Activated B cell treated with CpG ODN at 0.5 μM for 24 hours (primary cell): ENCODE measurements at places on chromosomes 16 and 17. TPM values are rescaled to one million over a fixed set of nuclear protein-coding genes. Genes with fewer than 3 reads are reported as not detected.
A peak's percentile ranks its signal among the peaks of the same experiment; 100 is the strongest.

CTRB2 gene
- not detected in 2 replicates for total RNA-seq

USP43 gene
- 0.12 and 0.29 TPM in 2 replicates for total RNA-seq

DNA sequence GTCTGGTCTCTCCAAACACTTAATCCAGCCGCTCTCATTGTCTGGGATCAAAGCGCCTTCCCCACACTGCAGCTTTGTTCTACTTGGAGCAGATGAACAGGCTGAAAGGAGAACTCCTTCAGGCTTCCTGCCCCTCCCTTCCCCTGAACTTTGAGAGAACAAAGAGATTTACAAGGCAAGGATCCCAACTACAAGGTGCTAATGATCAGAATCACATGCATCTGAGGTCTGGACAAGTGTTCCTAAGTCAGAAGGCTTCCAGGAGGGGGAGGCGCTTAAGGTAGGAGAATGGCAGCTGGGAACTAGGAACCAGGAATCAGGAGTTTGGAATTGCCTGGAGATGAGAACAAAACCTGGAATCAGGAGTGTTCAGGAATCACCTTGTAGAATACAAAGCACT is 606.3 kb upstream of the CDH11 start:
- DNase-seq, result no peak

HSBP1 gene
- total RNA-seq, result 49.8 and 54.0 TPM in 2 replicates

DNA sequence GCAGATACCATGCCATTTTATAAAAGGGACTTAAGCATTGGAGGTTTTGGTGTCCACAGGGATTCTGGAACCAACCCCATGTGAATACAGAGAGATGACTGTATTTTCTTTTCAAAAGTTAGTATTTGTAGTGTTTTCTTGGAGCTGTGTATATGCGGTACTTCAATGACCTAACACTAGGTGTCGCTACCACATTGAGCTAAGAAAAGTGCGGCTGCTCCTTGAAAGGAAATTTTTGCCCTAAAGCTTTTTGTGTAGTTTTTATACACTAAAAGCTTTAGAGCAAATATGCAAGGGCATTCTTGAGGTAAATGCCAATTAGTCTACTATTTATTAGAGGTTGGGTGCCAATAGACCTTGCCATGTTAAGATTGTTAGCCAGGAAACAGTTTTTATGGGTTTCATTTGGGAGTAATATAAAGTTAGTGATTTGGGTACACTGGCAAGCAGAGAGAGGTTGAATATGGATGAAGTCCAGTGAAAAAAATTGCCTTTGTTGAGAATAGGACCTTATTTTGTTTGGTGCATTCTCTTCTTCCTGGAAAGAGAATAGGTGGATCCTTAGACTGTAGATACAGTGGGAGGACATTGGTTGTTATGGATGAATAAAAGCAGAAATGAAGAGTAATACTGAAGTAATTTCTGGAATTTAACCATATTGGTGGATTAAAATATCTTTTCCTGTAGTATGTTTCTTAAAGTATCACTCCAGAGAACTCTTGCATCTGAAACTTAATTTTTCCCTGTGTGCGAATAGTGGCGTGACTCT is 43.3 kb downstream of the BCAS3 start:
- no peak for DNase-seq

- DNase-seq, result no peak
Measured at GRCh38 chr16:4316864-4317531, 1.1 kb downstream of the GLIS2 start.

USP31 gene
- total RNA-seq, result 3.6 and 4.6 TPM in 2 replicates

DNA sequence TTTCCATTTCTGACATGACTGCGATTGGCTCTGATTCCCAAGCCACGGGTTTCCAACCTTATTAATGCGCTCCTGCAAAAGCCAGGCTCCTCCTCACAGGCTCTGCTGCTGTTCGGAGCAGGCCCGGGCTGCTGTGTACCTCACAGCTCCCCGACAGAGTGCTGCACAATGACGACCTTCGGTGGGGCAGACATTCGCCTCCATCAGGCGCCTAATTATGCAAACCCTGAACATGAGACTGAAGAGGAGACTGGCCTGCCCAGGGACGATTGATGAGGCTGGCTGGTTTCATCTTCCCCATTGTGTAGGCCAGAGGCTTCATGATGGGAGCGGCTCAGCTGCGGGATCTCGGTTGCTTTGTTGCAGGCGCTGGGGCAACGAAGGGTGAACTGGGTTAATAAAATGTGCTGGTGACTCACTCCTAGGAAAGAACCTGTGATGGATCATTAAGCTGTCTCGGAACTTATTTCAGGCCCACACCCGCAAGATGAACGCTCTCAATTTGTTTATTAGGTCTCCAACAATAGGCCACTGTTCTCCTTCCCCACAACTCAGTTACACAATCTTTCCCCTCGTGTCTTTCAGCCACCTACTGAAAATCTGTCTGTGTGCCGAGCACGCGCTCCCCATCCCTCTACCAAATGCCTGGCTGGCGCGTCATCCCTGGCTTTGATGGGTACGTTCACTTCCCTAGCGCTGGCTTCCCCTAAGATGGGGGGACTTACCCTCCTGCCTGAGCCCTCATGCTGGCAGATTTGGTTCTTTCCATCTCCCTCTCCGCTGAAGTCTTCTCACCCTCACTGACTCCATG is 27.2 kb upstream of the TOB1 start:
- no peak for DNase-seq

GRCh38 chr17:14959106-14959648 is 305.9 kb downstream of the PMP22 start:
- no peak for DNase-seq

GRCh38 chr17:59427425-59427921 is 96.0 kb downstream of the YPEL2 start:
- DNase-seq, result no peak

GRIN2A gene
- 0.76 and 1.5 TPM in 2 replicates for total RNA-seq

CLEC16A gene
- 53.4 and 57.6 TPM in 2 replicates for total RNA-seq

GRCh38 chr17:50139950-50140885 is 10.3 kb upstream of the SAMD14 start:
- peak; percentile 76 for DNase-seq

DNA sequence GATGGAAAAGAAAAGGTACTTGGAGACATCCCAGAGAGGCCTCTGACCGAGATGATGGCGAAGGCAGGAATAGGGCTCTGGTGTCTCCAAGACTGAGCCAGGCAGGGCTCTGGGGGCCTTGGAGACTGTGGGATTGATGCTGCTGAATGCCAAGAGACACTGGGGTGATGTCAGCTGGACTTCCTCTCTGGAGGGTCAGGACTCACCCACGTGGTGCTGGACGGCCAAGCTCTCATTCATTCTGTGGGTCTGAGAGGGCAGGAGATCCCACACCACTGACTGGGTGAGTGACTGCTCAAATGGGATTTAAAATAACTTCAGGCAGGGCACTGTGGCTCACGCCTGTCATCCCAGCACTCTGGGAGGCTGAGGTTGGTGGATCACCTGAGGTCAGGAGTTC is 64.8 kb downstream of the NT5M start:
- DNase-seq, result no peak

TP53TG3 gene
- total RNA-seq, result not detected in 2 replicates

TBC1D3K gene
- not detected in 2 replicates for total RNA-seq

- no peak for DNase-seq
Measured at GRCh38 chr16:81212830-81213465, 25.5 kb upstream of the BCO1 start.

- no peak for DNase-seq
Measured at GRCh38 chr17:51828901-51829300, 329.6 kb downstream of the CA10 start.

ZNF267 gene
- total RNA-seq, result 93.5 and 99.0 TPM in 2 replicates

POLDIP2 gene
- 60.5 and 65.2 TPM in 2 replicates for total RNA-seq

- no peak for DNase-seq
Measured at GRCh38 chr16:89040391-89040790, 53.3 kb upstream of the ACSF3 start.

DNA sequence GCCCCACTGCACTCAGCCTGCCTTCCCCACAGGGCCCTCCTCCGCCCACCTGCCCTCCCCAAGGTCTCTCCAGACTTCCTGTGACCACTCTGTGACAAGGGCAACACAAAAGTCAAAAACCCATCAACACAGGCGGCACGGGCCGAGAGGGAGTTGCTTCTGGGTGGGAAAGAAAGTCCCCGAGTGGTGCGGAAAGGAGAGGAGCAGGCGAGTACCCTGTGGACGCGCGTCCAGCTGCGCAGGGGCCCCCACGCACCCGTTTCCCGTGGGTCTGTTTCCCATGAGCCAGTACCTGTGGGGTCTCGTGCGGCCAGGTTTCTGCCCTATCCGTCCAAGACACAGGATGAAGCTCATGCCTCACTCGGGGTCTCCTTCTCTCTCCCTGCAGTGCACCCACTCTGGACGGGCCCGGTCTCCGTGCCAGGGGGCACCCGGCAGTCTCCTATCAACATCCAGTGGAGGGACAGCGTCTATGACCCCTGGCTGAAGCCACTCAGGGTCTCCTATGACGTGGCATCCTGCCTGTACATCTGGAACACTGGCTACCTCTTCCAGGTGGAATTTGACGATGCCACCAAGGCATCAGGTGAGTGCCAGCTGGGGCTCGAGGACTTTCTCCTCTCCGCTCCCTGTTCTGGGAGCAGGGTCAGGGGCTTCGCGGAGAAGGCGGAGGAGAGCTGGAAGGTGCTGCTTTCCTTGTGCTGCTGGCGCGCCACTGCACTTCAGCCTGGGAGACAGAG is 12.2 kb downstream of the CD2BP2 start:
- no peak for DNase-seq

DNA sequence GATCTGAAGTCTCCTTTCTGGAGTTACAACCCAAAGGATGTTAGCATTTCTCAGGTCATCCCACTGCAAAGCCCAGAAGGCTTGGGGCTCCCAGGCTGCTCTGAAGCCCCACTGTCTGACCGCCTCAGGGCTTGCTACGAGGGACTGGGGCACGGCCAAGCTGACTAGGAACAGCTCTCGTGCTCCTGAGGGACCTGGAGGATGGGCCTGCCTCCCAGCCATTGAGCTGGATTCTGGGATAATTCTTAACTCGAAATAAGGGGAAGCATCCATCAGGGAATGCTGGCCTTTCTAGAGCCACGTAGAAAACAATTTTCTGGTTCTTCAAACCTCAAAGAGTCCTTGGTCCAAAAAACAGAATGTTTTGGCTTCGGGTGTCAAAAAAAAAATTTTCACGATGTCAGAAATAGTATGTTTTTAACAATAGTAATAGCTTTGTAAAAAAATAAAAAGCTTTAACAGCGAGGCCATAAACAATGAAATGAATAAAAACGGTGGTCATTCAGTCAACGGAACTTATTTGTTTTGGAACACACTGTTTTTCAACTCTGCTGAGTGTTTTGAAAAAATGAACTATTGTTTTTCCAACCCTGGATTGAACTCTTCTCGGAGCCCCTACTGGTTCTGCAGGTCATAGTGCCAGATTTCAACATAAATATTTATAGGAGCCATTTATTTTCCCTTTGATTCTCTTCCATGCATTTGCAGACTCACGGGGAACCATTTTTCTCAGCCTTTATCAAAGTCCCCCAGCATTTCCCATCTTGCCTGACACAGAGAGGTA is 16.4 kb upstream of the HERPUD1 start:
- no peak for DNase-seq

CRYBA1 gene
- not detected in 2 replicates for total RNA-seq

DNA sequence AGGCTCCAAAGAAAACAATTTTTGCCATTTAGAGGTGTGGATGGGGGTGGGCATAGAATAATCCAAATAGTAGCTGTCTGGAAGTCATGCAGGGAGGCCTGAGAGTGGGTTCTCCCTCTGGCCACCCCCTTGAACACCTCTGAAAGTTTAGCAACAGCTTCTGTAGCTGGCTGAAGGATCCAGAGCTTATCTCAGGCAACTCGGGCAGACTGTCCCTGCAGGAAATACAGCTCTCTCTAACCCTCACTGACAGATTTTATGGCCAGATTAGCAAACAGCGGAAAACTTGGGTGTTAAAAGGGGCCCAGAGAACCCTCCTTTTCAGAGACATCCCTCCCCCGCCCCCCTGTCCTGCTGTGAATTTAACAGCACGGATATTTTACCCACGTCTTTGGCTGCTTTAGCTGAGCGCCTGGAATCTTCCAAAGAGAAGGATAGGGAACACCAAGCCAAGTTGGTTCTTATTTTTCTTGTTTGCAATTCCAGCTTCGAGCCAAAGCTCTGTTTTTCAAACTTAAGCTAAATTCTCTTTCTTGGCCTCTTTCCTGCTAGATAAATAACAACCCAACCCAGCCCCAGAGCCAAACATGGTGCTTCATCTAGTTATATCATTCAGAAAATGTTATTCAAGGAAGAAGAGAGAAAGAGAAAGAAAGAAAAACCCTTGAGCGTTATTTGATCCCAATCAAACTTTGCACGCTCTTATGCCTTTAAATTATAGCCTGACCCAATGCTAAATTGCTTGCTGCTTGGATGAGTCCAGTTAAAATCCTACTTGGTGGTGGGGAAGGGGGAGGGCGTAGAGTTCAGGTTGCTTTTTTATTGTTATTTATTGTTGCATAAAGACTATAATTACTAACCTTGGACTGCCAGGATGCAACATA is 2.3 kb upstream of the HOXB2 start:
- no peak for DNase-seq

GRCh38 chr16:89360760-89361435 is 129.5 kb downstream of the ANKRD11 start:
- peak; percentile 26 for DNase-seq

DNA sequence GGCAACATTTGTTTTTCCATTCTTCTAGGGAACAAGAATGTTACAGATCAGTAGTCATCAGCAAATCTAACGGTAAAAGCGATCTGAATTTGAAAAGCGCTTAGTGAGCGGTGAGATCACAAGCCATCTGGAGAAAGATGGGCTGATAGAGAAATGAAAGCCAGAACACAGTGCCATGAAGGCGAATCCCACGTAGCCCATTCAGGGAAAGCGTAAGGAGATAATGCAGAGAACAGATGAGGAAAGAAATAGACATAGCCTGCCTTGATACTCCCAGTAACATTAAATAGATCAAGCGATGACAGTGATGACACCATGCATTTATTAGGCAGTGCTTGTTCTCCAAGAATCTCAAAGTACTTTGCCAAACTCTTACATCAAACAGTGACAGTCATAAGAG is 183.1 kb upstream of the PSMD7 start:
- no peak for DNase-seq

- DNase-seq, result no peak
Measured at GRCh38 chr17:75262112-75262606, 480 bp downstream of the MRPS7 start.

- DNase-seq, result no peak
Measured at GRCh38 chr16:21685034-21685455, 21.3 kb downstream of the OTOA start.

SEPTIN12 gene
- not detected in 2 replicates for total RNA-seq

KRTAP2-3 gene
- not detected in 2 replicates for total RNA-seq

DNA sequence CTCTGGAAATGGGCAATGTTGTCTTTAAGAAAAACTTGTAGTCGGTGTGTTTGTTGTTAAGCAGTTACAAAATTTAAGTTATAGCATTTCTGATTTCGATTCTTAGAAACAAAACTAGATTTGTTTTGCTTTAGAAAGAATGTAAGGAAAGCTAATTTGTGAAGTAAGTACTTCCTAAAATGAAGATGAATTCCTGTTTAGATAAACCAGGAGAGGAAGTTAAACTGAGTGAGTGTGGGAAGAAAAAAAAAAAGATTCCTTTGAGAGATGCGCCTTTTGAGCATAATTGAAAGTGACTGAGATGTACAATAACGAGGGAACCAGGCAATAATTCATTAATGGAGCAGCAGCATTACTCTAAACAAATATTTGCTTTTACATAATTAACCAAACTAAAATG is 52.4 kb upstream of the ALOX12 start:
- no peak for DNase-seq
